Dermis microvascular lymphatic vessel endothelial cell (primary cell): ENCODE measurements at places on chromosomes 7 and 10. TPM values are rescaled to one million over a fixed set of nuclear protein-coding genes. Genes with fewer than 3 reads are reported as not detected.

Gene FAM25A
- total RNA-seq = not detected in 2 replicates

DNA sequence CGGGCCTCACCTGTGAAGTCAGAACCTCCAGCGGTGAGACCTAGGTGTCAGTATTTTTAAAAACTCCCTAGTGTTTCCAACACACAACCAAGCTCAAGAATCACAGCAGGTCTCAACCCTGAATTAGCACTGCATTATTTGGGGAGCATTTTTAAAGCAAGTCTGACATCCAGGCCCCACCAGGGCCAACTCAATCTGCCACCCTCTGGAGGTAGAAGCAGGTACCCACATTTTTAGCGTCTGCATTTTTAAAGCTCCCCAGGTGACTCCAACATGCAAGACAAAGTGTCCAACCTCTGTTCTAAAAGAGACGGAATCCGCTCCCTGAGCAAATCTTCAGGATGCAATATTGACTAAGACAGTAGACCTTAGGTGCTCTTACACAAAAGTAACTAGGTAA, 225.7 kb downstream of the TNS3 start:
- DNase-seq = no peak

DNA sequence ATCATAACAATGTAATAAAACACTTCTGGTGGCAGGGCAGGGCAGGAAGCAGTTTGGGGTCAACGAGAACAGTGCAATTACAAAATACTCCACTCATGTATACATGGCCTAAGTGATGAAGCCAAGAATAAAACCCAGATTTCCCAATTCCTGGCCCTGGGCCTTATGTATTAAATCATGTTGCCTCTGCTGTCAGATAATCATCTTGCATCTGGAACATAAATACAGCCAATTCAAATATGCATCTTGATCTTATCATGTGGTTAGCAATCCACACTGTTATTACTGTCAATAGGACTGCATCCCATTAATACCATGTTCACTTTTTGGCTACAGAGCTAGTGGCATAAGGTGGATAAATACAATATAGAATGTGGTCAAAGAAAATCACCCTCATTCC, 186.5 kb upstream of the SLC25A13 start:
- DNase-seq = peak; percentile 5

GRCh38 chr7:134785842-134786241, 6.4 kb downstream of the CALD1 start:
- DNase-seq = no peak
